SJSA1 (cell line): ENCODE measurements at places on chromosomes 11 and 22.
A peak's percentile ranks its signal among the peaks of the same experiment; 100 is the strongest.

DNA sequence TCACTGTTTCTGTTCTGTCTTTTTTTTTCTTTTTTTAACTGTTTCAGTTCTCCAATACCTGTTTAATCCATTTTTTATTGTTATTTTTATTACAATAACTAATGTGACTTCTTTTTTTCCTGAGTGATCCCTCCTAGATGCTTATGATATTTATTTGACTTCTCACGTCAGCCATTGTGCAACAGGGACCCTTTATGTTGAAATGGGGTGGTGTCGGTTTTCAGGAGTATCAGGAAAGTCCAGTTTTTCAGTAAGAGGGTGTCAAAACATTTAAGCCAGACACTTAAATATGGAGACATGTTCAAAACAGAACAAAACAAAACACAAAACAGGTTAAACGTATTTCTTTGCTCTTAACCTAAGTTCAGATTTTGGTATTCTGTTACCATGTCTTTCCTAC lies 418.8 kb downstream of the DYNC2H1 start:
- DNase-seq, result no peak

GRCh38 chr22:37484480-37485394 lies 1.4 kb downstream of the MFNG start:
- DNase-seq, result no peak

- DNase-seq, result no peak
Measured at GRCh38 chr11:26287067-26287518, 44.8 kb upstream of the ANO3 start.

GRCh38 chr11:24642648-24643047 lies 145.8 kb downstream of the LUZP2 start:
- DNase-seq, result no peak

DNA sequence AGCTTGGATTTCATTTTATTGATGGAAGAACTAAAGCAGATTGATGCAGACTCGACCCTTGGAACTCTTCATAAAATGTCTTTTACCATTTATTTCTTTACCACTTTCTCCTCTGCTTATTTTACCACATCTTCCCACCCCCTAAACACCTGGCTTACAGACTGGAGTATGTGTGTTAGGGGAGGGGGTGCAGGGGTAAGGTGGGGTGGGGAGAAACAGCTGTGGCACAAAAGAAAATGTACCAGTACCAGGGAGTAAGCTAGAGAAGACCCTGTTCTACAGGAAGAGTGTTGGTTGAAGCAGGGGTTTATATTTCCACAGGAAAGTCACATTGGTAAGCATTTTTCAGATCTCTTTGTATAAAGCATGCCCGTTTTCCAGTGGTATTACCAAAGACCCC lies 312.7 kb upstream of the MTNR1B start:
- DNase-seq, result no peak

DNA sequence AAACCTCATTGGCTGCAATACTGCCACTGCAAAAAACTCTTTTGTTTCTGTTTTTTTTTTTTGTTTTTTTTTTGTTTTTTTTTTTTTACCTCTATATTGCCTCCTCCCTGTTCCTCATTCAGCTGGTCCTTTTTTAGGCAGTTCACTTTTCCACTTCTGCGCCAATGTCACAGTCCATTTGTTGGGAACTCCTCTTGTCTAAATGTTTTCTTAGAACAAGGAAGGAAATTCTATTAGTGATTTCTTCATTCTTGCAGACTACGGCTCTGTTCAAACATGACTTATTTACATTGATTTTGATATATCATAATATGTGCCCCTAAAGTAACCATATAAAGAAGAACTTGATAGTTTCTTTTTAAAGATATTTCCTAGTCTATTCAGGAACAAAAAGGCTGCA lies 2.9 kb downstream of the FAM118B start:
- no peak for DNase-seq

DNA sequence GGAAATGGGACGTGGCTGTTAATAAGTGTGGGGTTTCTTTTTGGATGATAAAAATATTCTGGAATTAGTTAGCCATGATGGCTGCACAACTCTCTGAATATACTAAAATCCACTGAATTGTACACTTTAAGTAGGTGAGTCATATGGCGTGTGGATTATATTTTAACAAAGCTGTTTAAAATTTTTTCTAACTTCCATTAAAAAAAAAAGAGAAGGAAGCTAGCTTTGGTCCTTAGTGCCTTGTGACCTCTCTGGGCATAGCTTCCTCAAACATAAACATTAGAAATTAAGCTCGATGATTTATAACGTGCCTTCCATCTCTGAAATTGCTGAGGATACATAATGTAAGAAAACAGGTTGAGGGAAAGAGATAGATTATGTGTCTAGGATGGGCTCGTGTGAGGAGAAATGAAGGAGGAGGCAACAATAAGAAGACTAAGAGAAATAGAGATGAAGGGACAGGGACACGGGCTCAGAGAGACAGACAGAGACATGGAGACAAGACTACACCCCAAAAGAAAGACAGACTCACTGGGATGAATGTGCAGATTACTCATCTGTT lies 20.0 kb downstream of the IRAG1 start:
- DNase-seq, result no peak

DNA sequence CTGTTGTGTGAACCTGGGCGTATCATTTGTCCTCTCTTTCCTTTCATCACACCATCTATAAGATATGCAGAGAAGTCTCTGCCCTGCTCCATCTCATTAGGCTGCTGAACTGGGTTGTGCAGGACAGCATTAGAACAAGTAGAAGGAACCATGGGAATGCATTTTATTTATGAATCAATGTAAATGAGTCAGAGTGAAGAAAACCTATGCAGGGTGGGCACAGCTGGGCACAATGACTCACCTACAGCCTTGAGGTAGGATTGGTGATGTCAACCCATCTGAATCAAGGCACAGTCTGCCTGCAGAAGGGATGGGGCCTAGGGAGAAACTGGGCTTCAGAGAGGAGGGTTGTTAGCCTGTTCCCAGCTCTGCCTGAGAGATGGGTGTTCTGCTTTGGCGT lies 123.4 kb downstream of the CSNK2A3 start:
- DNase-seq, result no peak

DNA sequence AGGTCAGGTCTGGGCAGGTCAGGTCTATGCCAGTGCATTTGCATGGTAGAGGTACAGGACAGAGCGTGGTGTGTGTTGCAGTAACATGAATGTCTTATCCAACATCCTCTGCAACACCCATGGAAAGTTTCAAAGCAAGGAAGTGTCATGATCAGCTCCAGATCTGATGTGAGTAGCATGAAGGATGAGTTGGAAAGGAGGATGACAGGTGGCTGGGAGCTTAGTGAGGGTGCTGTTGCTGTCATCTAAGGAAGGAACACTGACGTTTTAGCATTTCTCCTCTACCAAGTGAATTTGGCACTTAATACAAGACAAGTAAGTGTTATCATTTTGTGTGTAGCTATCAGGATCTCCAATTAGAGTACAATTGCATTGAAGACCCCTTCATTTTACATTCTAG lies 65.1 kb downstream of the GRK3 start:
- DNase-seq, result no peak

- DNase-seq, result no peak
Measured at GRCh38 chr11:124865902-124866851, 945 bp downstream of the ROBO3 start.

DNA sequence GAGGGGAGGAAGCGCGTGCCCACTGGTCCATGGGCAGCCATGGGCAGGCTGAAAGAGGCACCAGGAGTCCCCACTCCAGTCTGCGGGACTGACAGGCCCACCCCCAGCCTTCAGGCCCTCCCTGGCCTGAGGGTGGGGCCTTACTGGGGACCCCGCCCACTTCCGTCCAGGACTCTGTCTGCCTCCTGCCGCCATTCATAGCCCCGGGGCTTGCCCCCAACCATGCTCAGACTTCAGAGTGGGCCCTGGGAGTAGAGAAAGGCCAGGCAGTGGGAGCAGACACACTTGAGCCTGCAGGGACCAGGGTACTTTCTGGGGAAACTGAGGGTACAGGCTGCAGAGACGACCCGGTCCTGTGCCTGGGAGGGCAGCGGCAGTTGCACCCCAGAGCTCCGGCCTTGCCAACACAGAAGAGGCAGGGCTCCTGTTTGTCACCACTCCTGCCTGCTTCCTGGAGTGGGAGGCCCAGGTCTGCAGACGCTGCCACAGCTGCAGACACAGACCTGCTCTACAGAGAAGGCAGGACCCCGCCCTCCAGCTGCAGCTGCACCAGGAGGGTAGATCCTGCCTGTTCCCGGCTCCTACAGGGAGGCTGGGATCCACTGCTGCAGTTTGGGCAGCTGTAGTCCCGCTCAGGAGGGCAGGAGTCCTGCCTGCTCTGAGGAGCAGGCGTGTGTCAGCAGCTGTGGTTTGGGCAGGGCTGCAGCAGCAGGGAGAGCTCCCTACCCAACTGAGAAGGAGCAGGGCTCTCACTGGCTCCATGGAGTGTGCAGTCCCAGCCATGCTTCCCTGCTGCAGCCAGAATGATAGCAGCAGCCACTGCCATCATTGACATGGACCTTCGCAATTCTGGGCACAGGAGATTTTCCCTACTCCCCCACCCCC lies 387.9 kb upstream of the ANO3 start:
- DNase-seq, result no peak

- no peak for DNase-seq
Measured at GRCh38 chr11:93219440-93219839, 21.6 kb upstream of the SLC36A4 start.

- DNase-seq, result no peak
Measured at GRCh38 chr22:40621309-40622151, 15.0 kb downstream of the MRTFA start.

DNA sequence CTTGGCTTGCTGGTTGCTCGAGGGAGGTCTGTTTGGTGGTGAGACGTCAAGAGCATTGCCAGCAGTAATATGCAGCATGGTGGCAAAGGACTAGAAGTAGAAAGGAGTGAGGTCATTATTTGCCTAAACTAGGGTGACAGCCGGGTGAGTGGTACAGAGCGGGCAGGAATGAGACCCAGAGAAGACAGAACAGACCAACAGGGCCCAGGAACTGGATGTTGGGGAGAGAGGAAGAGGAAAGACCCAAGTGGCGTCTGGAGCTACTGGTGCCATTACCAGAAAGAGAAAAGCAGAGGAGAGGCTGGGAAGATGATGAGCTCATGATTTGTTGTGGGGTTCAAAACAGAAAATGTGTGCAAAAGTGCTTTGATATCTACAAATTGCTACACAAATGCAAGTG lies 158.7 kb downstream of the ENTHD1 start:
- DNase-seq, result no peak

DNA sequence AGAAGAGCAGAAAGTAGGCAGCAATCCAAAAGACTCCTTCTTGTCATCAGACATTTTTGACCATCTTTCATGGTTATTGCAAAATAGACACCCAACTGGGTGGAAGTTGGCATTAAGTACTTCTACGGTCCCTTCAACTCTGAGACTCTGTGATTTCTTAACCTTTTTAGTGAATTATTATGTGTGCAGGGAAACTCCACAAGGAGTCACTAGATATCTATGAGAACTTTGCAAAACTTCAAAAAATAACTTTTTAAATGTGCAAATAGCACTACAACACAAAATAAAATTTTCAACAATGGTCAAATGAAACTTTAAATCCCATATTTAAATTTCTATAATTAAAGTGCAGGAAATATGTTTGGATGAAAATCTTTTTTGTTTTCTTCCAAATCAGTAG lies 88.7 kb downstream of the SLC17A6 start:
- DNase-seq, result no peak

- no peak for DNase-seq
Measured at GRCh38 chr11:36146437-36146836, 142.8 kb downstream of the COMMD9 start.

DNA sequence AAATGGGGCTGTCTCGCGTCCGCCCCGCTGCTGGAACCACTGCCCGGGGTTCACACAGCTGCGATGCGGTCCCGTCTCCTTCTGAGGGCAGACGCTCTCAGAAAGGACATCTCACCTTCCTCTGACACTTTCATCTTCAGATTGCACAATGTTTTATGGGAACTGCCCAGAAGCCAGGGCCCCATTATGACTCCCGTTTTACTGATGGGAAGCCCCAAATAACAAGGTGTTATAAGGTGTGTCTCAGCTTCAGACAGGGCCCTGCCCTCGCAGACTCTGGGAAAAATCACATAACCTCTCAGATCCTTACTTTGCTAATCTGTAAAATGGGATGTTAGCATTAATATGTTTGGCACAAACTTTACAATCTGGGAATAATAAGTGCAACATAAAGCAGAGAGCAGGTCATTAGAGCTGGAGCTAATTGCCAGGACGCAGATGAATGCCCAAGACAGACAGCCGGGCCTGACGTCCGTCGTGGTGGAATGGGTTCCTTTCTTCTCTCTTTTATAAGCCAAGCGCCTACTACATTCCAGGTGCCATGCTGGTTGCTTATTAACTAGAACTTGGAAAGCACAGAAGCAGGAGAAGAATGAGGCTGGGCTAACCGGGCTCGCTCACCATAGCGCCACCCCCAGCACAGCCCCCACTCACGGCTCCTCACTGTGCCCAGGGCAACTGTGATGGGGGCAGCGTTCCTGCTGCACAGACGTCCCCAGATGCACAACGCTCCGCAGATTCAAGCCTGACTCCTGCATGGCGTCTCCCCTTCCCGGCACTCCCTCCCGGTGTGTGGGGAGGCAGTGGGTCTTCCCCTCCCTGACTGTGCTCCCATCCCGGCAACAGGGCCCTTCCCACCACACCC lies 43.8 kb downstream of the TRMU start:
- no peak for DNase-seq

DNA sequence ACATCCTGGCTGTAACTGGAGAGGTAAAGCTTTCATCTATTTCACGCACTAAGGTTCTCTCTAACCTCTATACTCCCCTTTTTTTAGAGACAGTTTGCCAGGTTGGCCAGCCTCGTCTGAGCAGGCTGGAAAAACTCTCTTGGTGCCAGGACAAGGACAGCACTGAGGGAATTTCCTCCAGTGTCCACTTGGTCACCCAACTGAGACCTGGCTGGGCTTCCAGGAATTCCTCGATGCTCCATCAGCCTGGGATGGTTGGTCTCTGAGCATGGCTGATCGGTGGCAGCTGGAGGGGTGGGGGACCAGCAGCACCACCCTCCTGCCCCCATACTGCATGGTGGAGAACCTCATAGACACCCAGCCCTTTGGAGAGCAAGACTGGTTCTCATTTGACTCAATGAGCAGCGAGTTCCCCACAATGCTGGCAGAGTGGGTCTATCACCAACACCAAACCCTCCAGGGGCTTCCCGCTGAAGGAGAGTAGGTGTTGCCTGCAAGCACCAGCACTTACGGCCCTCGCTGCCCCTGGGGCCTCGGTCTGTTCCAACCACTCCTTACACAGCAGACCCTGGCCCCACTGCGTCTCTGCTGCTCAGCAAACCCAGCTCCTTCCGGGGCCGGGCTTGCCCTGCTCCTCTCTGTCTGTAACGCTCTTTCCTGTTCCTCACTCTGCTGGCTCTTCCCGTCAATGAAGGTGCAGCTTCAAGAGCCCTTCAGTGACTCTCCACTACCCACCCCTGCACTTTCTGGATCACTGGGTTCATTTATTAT lies 122.2 kb downstream of the ST3GAL4 start:
- no peak for DNase-seq

GRCh38 chr11:28773606-28774005 lies 665.4 kb downstream of the METTL15 start:
- no peak for DNase-seq

GRCh38 chr22:20857838-20858614 lies 585 bp downstream of the PI4KA start:
- DNase-seq, result peak; percentile 92
